ENCODE measurements at places on chromosomes 2 and 18. TPM values are rescaled to one million over a fixed set of nuclear protein-coding genes. Genes with fewer than 3 reads are reported as not detected.
A peak's percentile ranks its signal among the peaks of the same experiment; 100 is the strongest.

DNA sequence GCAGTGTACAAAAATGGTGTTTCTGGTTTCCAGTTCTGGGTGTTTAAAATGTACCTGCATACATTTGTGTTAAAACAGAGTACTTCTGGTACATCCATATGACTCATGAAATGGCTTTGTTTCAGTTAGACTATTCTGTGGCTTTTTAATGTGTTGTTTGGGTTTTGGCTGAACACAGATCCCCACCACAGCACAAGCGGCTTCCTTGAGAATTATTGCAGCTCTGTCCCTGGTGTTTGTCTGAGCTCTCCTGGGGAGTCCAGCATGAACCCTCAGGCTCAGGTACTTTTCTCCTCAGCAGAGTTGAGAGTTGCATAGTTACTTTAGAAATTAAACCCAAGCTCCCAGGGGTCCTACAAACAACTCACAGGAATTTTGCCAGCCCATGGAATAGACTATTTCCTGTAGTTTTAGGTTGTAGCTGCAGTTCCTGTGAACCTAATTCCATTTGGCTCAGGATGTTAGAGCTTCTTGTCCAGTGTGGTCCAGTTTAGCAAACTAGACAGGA, 64.8 kb upstream of the EML6 start:
- no peak for DNase-seq

DNA sequence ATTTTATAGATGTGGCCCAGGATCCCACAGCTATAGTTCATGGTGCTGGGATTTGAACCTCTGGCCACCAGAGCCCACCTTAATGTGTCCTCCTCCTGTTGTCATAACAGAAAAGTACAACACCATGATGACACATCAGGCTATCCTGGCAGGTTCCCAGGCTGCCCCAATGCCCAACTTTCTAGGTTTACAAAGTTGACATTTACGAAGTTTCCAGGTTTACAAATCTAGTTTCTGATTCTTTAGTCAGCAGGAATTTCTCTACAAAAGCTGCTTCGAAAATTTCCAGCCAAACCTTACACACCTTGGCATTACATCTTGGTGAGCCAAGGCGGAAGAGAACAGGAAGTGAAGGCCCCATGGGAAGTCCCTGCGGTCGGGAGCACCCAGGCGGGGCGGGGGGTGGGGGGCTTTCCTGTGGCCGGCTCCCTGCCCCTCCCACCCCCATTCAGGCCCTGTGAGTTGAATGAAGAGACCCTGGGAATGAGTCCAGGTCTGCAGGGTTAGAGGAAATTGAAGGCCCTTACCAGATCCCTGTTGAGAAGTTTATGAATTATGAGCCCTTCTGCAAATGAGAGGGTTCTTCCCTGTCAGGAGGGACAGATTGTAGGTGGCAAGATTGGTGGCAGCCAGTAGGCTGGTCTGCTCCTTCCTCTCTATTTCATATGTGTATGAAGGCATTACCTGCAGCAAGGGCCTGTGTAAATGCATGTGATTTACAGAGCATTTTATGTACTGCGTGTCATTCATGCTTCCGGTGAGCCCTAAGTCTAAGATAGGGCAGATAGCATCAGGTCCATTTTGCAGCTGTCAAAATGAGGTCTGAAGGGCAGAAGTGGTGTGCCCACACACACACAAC, 11.1 kb upstream of the IL1RN start:
- no peak for DNase-seq

DNA sequence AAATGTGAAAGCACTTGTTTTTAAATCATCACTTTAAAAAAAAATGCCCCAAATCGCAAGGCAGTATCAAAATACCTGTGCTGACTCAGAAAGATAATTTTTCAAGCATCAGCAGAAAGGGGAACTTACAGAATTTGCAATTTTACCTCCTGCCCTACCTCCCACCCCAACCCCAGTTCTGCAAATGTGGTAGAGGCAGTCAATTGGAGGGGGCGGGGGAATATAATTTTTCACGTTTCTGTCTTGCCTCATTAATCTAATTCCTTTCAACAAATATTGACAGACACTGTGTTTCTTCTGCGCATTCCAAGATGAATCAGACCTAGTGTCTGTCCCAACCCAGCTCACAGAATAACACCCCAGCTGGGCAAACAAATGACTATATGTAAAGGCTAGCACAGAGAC, 76.8 kb downstream of the ALPK2 start:
- DNase-seq = no peak

Gene MARCHF4
- 0.21 TPM for polyA plus RNA-seq

- no peak for DNase-seq
These were observed 22.6 kb upstream of the SCYGR2 start for GRCh38 chr2:227576110-227576509.

- peak; percentile 58 for DNase-seq
These were observed at the start of gene ITGA4 for GRCh38 chr2:181457121-181457740. Gene ITGA4, plus strand, starts transcription at chr2:181457386. Its CDS starts 269 bp downstream, at chr2:181457655.

GRCh38 chr2:226736382-226736781, 63.2 kb downstream of the IRS1 start:
- DNase-seq = no peak

DNA sequence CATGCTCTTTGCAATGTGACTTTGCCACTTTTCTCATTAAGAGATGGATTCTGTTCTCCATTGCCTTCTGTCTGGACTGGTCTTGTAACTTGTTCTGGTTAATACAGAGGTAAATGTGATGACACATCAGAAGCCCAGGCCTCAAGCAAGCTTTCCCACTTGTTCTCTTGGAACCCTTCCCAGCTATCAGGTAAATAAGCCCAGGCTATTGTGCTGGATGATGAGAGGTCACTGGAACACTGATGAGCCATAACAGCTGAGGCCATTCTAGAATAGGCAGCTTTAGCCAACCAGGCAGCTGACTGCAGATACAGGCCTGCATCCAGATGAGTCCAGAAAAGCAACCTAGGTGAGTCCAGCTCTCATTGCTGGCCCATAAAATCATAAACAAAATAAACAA, 1007.0 kb upstream of the ACVR2A start:
- DNase-seq = no peak

DNA sequence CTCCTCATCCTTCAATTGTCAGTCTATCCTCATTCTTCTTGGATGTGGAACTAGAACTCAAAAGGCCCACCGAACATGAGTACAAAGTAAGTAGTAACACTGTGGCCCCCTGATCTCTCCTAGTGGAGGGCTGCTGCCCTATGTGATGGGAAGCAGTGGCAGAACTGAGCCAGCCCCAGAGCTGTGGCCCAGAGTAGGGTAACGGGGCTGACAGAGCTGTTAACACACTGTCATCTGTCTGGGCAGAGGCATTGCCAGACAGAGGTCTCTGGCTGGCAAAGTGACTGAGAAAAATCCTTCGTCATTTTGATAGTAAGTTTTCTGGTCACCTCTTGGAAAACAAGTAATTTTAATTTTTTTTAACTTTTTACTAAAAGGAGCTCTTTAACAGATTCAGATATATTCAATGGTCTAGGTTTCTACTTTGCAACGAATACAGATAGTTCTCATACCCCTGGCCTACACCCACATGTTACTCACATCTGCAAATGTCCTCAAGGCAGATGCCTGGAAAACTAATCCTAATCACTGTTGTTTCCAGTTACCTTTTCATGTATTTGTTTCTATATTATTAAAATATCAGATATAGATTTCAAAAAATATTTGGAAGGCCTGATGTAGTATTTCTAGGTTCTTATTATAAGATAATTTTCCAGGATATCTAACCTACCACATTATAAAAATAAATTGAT, 588.7 kb downstream of the CPS1 start:
- DNase-seq = no peak

Gene NLRC4
- polyA plus RNA-seq = 1.2 TPM

Gene SLC8A1
- polyA plus RNA-seq = 5.4 TPM

- no peak for DNase-seq
These were observed 124.5 kb downstream of the TMEM131 start for GRCh38 chr2:97871096-97871780.

DNA sequence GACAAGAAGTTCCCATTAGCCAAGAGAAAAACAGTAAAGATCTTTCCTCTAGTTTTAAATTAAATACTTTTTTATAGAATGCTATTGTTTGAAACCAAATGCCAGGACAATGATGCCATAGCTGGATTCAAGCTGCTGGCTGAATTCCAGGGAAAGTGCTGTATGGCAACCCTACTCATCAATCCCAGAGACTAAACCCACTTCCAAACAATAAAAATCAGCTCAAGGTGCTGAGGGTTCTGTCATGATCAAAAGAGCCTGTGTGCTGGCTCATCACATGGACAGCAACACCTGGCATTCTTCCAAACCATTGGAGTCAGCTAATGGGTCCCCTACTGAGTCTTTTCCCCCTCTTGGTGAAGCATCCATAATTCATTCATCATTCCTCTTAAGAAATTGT, 53.7 kb upstream of the PARD3B start:
- DNase-seq = no peak

DNA sequence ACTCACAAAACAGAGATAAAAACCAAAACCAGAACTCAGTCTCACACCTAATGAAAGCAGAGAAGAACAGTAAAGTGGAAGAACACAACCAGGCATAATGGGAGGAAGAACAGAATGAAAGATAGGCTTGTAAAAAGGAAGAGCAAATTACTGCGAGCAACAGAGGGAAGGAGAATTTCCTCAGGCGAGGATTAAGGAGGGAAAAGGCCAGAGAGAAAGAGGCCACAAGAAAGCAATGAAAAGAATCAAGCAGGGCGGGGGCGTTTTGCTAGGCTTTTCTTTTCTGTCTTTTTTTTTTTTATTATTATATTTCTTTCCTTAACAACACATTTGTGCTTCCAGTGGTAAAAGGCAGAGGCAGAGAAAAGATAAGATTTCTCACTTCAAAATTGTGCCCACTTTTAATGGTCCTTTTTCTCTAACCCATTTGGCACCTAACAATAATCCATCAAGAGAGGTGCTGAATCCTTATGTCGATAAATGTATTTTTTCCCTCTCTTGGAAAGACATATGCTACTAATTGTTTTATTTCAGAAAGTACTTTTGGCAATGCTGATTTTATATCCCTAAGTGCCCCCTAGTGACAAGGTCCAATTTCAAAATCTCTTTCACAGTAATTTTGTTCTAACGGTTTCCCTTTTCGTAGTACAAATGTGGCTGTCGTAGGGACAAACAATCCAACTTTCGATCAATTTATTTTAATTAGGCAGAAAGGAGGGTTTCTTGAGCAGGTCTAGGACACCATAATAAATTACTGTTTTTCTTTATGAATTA, 138.7 kb upstream of the AQP4 start:
- DNase-seq = no peak

GRCh38 chr2:51579412-51579811, 547.5 kb upstream of the NRXN1 start:
- DNase-seq = no peak

- no peak for DNase-seq
These were observed 222.9 kb downstream of the NDUFA10 start for GRCh38 chr2:239802185-239802649.

Gene CGREF1
- polyA plus RNA-seq = 0.41 TPM

Gene LYG2
- 0.80 TPM for polyA plus RNA-seq

DNA sequence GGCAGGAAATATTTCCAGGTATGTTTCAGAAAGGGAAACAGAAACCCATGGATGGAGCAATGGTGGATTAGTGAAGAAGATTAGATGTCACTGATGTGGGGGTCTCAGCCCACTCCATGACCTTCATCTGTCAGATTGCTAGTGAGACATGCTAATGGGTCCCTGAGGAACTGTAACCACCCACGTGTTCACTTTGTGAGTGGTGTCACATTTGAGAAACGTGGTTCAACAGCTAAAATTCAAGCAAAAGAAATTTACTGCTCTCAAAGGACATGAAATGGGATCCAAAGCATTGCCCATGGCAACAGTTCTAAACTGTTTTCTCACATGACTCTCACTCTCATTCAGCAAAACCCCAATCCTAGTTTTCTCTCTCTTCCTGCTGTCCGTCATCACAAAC, 776.1 kb downstream of the ERBB4 start:
- no peak for DNase-seq

All from right lung (tissue), 10 donors.